NCI-H1436 treated with DMSO at 0.1 percent for 48 hours (cell line): ENCODE measurements at places on chromosomes 1 and 21.

DNA sequence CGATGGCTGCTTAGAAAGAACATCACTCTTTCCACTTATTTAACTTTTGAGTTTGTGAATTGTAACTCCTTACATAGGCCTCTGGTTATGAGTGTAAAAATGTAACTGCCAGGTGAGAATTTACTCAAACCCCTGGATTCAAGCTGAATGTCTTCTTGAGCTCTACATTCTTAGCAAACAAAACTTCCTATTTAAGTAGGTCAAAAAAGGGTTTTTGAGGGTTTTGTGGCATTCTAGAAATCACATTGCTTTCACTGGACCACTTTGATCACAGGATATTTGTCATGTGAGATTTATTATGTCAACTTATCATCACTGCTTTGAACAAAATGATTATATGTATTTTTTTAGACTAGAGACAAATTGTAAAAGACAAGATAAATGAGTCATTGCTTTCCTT, 5.7 kb downstream of the IL23R start:
- DNase-seq: no peak

GRCh38 chr1:195594773-195595172, 1013.5 kb downstream of the KCNT2 start:
- DNase-seq: no peak

GRCh38 chr1:85259912-85260274, 431 bp upstream of the C1orf52 start:
- no peak for DNase-seq

- no peak for DNase-seq
Observed at GRCh38 chr1:239810061-239810481, 281.6 kb upstream of the FMN2 start.

- DNase-seq: no peak
Observed at GRCh38 chr1:67559222-67559700, 125.7 kb upstream of the GADD45A start.

DNA sequence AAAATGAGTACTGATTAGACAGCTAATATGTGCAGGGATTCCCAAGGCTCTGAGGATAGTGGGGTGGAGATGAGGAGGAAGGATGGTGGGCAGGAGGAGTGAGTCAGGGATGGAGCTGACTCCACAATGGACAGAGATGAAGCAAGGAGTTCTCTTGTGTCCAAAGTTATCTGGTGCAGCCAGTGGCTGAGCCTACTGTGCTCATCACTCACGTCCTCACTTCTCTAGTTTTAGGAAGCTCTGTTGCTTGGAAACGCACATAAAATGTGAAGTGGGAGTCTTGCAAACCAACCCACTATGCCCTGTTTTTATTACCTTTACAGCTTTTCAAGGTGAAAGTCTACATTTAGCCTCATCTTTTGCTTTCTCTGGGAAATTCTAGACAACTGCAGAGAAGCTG, 36.5 kb upstream of the SAMD13 start:
- no peak for DNase-seq

GRCh38 chr1:25993197-25993951, 4.5 kb downstream of the PAFAH2 start:
- no peak for DNase-seq

DNA sequence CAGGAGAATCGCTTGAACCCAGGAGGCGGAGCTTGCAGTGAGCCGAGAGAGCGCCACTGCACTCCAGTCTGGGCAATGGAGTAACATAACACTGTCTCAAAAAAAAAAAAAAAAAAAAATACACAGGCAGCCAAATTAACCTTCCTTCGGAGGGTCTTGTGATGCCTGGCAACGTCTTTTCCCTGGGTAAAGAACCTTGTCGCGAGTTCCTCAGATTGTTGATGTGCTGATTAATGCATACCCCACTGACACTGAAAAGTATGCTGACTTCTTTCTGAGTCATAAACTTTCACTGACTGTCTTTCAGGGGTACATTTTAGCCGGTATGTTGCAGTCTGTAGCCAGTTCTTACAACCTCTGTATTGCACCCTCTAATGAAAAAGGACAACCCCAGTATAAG, 95.1 kb upstream of the SOD1 start:
- DNase-seq: no peak
